ENCODE measurements at places on chromosomes 5 and 9.

DNA sequence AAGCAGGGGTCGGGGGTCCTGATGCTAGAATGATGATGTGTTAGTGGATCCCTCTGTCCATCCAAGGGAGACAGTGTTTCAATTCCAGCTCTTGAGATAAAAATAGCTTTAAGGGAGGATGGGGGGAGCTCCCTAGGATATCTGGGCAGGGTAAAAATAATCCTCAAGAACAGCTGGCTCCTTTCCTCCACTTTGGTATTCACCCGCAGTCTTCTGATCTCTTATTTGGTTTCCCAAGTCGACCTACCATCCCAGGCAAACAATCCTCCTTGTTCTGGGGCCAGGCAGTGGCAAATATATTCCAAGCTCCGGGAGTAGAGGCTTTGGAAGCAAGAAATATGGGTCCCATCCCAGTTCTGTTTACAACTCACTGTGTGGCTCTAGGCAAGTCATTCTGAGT, 14.5 kb upstream of the COL27A1 start:
- no peak for DNase-seq

DNA sequence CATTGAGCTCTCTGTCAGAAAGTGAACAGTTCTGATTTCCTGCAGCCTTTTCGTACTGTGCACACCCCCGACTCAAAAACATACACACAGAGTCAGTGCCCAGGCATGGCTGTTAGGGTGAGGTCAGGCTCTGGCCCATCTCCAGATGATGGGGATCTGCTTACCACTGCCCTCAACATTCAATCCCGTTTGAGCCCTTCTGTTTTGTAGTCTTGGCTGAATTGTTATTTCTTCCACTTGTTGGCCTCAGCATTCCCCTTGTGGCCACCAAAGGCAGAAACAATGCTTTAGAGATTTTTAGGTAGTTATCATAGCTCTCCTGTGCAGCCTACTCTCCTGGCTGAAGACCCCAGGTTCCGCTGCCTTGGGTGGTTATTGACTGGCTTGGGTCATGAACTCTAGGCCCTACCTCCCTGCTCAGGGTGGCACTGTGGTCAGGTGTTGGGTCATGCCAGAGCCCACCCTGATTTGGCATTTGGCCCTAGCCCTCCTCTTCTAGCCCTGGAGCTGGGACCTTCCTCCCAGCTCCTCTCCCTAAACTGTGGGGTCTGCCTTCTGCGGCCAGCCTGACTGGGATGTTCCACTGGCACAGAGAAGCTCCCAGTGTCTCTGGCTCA, 7.8 kb upstream of the MYOZ3 start:
- no peak for DNase-seq

GRCh38 chr9:125377584-125378250, 116.1 kb downstream of the GAPVD1 start:
- no peak for DNase-seq

DNA sequence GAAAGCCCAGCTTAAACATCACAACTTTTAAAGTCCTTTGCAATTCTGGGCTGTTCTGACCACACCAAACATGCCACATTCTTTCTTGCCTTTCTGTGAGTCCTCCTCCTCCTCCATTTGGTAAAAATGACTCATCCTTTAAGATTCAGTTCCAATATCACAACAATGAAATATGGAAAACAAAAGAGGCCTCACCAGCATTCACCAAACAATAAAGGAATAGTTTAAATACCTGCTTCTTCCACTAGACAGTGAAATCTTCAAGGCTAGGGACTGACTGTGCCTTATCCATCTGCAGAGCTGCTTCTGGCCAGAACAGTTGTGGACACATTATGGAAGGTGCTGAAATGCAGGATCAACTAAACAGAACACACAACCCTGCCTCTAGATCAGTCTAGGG, 36.0 kb downstream of the NR6A1 start:
- no peak for DNase-seq

- DNase-seq: no peak
These were observed 294.2 kb upstream of the PTGER4 start for GRCh38 chr5:40385544-40385943.

- no peak for DNase-seq
These were observed 195.8 kb downstream of the NNT start for GRCh38 chr5:43798740-43799139.

GRCh38 chr5:144832416-144832815, 661.7 kb downstream of the KCTD16 start:
- no peak for DNase-seq

Data from stimulated activated CD8-positive, alpha-beta memory T cell treated with anti-CD3 and anti-CD28 coated beads, Interleukin-15, amount 100 ng/mL, for 24 hours (primary cell).